Sigmoid colon (tissue), 7 donors: ENCODE measurements at places on chromosomes 12 and 14.

- no peak for DNase-seq
These were observed 26.5 kb downstream of the MTA1 start for GRCh38 chr14:105445901-105446845.

DNA sequence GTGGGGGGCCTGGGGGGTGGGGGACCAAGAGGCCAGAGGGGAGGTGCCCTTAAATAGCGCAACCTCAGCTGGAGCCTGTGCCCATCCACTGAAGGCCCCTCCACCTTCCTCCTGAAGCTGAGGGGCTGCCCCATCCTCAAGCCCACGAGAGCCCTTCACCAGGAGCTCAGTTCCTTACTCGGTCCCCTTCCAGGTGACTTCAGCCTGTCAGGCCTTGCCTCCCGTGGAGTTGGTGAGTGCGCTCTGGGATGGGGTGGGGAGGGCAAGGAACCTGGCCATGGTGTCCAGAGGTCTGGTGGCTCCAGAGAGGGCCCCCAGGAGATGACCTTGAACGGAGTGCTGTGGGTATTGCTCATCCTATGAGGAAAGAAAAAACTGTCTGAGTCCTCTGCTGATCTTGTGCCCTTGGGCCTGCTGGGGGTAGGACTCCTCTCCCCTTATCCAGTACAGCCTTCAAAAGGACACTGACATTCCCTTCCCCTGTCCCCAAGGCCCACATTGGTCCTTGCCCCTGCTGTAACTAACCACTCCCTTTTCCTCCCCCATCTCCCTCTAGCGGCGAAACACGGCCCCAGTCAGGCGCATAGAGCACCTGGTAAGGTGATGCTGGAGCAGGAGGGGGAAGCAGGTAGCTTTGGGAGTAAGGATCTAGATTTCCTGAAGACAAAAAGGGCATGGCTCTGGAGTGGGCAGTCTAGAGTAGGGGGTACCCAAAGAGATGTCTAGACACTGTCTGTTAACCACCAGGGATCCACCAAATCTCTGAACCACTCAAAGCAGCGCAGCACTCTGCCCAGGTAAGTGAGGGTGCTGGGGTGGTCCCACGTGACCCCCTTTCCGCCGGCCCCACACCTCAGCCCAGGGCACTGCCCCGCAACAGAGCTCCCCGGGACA, 3.6 kb downstream of the TNS2 start:
- peak; percentile 83 for DNase-seq

GRCh38 chr14:80316441-80316840, 105.1 kb upstream of the DIO2 start:
- no peak for DNase-seq

DNA sequence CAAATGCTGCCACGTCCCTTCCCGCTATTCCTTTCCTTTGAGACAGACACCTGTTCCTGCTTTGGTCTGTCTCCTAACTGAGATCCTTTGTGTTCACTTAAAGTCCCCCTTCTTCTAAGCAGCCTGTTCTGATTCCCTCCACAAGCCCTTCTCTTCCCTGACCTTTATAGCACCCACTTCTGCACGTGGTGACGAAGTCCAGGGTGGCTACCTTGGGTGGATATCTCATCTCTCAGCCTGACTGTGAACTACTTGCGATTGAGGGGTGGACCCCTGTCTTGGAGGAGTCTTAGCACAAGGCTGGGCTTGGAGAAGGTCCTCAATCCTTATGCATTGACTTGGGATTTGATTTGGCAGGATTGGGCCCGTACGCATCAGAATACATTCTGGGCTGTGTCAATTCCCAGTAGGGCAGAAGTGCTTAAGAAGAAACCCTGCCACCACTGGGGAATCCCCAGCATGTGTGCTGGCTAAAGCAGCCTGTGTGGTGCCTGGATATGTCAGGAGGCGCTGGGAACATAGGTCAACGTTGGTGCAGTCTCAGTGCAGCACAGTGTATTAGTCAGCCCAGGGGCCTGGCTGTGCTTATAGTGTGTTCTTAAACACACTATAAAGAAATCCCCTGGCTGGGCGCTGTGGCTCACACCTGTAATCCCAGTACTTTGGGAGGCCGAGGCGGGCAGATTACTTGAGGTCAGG, 23.6 kb downstream of the KRT80 start:
- DNase-seq, result no peak

DNA sequence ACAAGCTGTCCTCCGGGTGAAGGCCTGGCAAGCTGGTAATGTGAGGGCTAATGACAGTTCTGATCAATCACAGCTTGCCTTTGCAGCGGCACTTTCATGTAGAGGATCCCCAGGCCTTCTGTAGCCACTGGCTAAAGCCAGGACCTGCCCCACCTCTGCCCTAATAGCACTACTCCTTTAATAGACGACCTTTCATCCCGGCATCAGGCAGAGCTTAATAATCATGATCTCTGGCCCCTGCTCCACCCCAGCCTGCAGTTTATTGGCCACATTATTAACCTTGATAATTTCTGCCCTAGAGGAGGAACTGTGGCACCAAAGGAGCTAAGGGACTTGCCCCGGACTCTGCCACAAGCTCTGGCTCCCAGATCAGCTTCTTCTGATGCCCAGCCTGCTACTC, 142.3 kb upstream of the TBX3 start:
- no peak for DNase-seq

DNA sequence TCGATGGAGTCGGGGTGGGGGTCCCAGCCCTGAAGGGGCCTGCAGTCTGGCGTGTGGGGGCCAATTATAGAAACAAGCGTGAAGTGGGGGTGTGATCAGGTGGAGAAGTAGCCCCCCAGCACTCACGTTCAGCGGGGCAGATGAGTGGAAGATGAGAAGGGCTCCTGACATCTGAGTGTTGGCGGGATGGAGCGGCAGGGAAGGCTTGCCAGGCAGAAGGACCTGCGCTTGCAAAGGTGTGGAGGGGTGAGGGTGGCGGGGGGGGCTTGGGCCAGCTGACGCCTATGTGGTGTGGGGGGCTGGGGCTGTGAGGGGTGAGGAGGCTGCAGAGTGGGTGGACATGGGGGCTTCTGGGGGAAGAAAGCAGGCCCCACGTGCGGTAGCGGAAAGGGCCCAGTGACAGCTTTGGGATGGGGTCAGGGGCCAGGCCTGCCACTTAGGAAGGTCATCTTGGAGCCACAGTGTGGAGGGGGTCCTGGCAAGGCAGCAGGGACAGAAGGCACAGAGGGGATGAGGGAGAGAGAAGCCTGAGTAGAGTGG, 22.2 kb upstream of the BEGAIN start:
- DNase-seq, result peak; percentile 49

- no peak for DNase-seq
These were observed 2.2 kb downstream of the NELL2 start for GRCh38 chr12:44873898-44874297.

- DNase-seq, result no peak
These were observed 738.5 kb downstream of the SLC6A15 start for GRCh38 chr12:84174115-84174514.

DNA sequence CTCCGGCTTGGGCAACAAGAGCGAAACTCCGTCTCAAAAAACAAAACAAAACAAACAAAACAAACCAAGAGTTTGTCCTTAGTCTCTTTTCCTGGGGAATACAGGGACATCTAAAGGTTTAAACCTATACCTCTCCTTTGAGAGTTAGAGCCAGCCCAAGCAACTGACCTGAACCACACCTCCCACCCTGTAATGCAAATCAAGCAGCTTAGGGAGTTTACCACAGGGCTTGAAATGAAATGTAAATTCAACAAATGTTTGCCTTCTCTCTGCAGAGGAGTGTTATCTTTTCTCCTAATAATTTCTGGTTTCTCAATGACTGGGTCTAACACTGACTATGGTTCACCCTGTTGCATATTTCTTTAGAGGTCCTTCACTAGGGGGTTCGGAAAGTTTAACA, 16.7 kb downstream of the PPP1CC start:
- DNase-seq, result no peak

- no peak for DNase-seq
These were observed 11.8 kb downstream of the FOXG1 start for GRCh38 chr14:28778138-28779117.

- no peak for DNase-seq
These were observed 6.9 kb downstream of the EXOC3L4 start for GRCh38 chr14:103101257-103101962.

DNA sequence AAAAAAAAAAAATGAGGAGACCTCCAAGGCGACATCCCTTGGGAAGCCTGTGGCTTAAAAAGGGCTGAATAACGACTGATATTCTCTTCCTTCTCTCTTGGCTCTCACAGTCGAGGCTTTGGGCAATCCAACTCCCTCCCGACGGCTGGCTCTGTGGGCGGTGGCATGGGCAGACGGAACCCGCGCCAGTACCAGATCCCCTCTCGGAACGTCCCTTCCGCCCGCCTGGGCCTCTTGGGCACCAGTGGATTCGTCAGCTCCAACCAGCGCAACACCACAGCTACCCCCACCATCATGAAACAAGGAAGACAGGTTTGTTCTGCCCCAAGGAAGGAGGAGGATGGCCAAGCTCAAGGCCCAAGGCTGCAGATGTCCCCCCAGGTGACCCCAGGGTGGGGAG, 127.8 kb downstream of the GCH1 start:
- peak; percentile 66 for DNase-seq

DNA sequence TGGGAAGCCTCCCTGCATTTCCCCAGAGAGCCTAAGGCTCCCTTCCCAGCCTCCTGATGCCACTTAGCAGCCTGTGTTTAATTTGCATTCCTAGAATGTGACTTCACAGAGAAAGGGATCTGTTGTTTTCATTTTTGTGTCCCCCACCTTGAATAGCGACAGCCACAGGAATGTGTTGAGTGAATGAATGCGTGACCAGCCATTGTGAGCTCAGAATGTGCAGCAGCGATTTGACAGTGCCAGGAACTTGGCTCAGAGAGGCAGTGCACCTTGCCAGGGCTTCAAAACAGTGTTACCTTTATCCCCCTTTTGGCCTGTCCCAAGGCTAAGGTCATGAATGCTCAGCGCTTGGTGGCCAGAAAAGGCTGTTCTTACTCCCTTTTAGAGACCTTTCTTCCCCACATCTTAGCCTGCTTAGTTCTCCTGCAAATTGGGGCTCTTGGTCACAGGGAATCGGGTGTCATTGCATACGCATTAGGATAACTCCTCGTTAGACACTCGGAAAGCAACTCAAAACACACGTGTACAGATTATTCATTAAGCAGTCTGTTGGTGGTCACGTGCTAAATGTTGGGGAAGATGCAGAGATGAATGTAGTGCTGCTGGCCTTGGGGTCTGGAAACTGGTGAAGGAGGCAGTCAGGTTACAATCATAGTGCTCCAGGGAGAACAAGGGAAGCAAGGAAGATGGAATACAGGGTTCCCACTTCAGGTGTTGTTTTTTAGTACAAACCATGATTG, 9.8 kb downstream of the NTF3 start:
- no peak for DNase-seq

DNA sequence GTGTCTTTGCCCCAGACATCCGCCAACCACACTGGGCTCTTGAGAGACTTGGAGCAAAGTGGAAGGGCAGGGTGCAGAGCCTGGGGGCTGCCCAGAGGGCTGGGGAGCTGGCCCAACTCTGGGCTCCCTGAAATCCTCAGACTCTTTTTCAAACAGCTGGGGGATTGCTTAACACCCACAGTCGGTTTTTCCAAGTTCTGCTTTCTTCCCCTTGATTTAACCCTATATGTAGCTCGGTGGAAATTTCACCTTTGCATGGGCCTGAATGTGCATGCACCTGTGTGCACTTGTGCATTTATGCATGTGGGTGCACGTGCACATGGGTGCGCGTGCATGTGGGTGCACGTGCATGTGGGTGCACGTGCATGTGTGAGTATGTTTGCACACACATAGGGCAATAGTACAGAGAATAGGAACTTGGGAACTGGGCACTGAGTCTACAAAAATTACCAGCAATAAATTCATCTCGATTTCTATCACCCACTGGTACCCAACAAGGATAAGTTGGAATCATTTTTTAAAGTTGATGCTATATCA, 52.3 kb upstream of the RFLNA start:
- DNase-seq, result no peak

DNA sequence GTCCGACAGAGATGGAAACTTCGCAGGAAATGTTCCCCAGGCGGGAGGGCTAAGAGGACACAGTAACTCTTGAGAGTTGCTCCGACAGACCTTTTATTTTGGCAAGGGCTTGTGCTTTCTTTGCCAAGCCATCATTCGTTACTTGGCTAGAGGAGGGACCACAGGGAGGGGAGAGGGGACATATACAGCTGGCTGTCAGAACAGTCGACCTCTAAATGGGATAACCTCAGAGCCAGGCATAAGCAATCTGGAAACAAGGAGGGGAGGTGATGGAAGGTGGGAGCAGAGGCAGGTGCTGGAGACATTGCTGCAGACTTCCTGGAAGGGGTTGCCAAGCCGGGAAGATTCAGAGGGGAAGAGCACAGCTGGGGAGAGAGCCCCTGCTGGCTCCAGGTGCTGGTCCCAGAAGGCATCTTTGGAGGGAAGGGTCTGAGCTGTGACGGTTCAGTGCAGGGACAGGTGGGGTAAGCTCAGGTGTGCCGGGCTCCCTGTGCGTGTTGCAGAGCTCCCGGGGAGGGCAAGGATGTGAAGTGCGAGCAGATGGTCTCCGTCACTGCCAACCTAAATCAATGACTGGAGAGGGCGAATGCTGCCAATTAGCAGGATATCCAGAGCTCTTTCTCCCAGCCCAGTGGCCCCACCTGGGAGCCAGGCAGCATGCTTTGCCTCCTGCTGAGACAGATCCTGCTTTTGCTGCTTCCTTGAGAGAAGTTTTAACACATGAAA, 50.1 kb downstream of the CHST11 start:
- no peak for DNase-seq

DNA sequence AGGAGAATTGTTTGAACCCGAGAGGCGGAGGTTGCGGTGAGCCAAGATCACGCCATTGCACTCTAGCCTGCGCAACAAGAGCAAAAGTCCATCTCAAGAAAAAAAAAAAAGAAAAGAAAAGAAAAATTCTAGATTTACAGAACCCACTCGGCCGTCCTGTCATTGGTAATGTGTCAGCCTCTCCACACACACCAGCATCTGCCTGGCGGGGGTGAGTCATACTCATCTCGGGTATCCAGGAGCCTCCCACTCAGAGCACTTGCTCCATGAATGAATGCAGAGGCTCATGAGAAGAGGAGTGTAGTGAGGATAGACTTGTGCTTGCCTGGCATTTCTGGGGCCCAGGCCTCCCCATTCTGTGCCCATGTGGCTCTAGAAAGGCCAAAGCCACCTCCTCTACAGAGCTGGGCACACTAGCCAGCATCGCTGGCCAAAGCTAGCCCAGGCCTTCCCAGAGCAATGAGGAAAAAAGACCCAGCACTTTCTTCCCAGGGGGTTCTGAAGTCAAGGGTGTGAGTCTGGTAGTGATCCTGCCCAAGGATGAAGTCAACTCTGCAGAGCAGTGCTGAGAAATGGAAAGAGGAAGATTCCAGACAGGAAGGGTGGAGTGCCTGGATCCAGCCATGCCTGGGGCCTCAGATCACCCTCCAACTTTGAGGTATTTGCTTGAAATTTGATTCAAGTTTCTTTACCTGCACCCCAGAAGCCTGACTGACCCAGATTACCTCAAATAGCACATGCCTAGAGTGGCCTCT, 31.2 kb upstream of the KLC1 start:
- no peak for DNase-seq

GRCh38 chr12:72269491-72269890, 2.7 kb upstream of the TRHDE start:
- no peak for DNase-seq

- DNase-seq, result no peak
These were observed 157.6 kb downstream of the DPF3 start for GRCh38 chr14:72736308-72736707.
